ENCODE measurements at places on chromosomes 12 and 14.

DNA sequence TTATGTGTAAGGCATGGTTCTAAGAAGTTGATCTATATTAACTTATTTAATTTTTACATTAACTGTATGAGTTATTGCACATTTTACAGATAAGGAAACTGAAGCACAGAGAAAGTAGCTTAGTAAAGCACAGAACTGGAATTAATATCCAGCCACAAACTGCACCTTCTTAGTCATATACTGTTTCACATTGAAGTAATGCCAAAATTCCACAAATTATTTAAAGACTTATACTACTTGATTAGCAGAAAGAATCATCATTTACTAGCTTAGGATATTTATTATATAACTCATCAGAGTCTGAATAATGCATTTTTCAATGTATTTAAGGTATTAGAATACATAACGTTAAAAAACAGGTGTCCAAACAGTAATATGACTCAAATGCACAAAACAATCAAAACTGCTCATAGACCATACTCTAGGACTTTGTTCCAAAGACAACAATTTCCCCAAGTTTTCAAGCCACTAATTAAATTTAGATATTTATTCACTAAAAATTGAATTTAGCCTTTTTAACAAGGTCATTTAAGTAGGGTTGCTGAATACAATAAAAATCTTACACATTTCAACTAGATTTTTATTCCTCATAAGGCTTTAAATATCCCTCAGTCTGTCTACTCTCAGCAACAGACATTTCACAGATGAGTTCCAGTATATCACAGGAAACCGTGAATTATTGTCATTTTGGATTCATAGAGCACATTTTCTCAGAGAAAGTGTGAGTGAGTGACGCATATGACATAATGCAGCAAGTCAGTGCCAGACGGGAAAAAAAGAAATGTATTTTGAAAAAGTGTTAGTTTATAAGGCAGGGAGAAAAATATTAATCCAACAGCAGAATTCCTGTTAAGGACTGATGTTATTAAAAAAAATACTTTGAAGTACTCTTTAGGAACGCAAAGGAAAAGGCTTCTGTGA, 782.5 kb downstream of the TMTC2 start:
- DNase-seq, result no peak

GRCh38 chr14:49313108-49313507, 273.1 kb downstream of the RPS29 start:
- no peak for DNase-seq

DNA sequence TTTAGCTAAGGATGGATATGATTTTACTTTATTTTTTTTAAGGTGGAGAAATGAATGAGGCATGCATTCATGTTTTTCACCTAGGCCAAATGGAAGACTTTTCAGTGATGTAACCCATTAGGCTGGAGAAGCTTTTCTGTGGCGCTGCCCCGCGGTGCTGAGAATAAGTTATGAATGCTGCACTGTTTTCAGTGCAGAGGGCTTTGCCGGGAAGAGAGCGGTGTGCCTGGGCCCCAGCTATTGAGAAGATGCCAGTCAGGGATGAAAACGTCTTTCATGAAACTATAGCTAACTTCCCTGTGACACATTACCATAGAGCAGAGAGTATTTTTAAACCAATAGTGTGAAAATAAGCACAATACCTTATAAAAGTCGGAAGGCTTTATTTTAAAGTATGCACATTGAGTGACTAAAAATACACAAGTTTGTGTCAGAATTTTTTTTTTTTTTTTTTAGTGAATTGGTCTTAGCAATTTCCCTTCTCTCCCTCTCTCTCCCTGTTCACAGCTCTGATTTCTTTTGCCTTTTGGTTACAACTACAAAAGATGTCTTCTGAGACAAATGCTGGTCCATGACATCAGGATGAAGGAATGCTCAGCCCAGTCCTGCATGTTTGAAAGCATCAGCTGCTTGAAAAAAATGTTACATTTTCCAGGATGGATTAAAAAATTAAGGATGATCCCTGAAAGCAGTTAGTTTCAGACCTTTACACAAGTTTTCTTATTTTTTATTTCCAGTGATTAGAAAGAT, 48.3 kb downstream of the NPAS3 start:
- peak; percentile 82 for DNase-seq

DNA sequence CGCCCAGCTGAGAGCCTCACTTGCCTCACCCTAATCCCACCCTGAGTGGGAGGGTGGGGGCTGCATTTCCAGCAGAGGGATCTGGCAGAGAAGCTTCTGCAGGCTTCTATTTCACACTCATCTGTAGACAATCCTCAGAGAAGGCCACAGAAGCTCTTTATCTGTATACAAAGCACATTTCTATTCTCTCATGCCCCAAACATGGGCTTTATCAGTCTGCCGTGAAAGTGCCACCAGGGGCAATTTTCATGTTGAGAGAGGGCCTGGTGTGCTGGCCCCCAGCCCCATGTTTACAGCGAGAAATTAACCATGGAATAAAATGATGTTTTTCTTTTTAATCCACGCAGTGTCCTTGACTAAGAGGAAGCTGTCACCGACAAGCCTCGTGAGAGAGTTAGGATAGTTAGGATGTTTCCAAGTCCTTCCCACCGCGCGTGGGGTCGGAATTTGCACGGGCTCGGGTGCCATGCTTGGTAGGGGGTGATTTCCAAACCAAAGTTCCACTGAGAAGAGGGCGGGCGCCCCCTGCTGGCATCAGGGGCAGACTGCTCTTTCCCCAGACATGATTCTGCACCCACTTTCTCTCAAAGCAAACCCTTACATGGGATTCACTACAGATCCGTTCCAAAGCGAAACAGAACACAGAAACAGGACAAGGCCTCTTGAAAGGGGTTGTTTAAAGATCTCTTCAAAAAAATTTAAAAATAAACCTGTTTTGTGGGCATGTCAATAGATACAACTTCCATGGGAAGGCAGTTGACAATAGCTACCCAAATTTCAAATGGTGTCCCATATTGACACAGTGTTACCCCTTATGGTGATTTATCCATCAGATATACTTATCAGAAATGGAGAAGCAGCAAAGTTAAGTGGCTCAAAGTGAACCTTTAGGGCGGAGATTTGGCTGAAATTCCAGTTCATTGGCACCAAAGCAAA, 19.4 kb downstream of the BDKRB1 start:
- peak; percentile 88 for DNase-seq

GRCh38 chr14:81446279-81447007, 46.3 kb upstream of the STON2 start:
- no peak for DNase-seq

- DNase-seq, result no peak
These were observed 185.7 kb upstream of the PPFIA2 start for GRCh38 chr12:81944886-81945285.

DNA sequence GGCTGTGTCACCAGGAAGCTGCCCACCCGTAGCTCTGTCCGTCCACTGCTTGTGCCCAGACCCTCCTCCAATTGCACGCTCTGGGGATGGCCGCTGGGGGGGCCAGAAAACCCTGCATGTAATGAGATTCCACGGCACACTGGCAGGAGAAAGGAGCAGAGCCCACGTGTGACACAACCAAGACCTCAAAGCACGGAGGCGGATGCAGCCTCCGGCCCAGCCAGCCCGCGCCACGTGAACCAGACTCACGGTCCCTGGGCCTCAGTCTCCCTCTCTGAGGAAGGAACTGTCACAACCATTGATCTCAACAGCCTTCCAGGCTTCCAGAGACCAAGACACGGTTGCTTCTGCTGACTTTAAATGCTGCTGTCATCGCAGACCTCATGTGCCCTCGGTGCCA, 14.4 kb downstream of the ANHX start:
- DNase-seq, result no peak

GRCh38 chr14:86790408-86791364, 1202.3 kb downstream of the GALC start:
- no peak for DNase-seq

GRCh38 chr12:86774841-86775388, 518.7 kb upstream of the MGAT4C start:
- peak; percentile 5 for DNase-seq

- no peak for DNase-seq
These were observed 116.8 kb upstream of the NAP1L1 start for GRCh38 chr12:76201316-76201715.

- no peak for DNase-seq
These were observed 13.2 kb downstream of the PXN start for GRCh38 chr12:120252071-120252906.
